NCI-H1930 (cell line): ENCODE measurements at places on chromosomes 6 and 20.

DNA sequence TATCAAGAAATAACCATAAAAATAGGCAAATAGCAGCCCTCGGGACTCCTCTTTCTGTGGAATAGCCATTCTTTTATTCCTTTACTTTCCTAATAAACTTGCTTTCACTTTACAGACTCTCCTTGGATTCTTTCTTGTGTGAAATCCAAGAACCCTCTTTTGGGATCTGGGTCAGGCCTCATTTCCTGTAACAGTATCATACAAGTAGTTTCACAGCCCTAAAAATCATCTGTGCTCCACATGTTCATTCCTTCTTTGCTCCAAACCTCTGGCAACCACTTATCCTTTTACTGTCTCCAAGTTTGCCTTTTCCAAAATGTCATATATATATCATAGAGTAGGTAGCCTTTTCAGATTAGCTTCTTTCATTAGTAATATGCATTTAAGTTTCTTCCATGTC, 13.5 kb upstream of the NT5E start:
- DNase-seq = no peak

DNA sequence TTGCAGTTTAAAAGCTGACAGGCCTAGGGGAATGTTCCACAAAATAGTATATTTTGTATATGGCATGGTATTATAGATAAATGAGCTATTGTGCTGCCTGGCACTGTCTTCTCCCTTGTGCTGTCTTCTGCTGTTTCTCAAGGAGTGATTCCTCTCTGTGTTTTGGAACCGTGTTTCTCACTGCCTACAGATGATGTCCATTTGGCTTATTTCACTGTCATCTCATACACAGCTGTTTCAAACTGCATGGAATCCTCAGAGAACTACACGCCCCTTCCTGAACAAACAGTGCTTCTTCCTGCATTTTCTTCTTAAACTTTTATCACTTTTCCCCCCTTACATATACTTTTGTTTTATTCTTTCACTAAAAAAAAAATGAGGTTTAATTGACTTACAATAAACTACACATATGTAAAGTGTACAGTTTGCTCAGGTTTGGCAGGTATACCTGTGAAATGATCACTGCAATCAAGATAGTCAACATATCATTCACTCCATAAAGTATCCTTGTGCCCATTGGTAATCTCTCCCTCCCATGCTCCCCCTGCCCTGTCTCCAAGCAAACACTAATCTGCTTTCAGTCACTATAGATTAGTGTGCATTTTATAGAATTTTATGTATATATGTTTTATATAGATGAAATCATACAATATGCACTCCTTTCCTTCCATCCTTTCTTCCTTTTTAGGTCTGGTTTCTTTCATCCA, 43.0 kb downstream of the CBFA2T2 start:
- DNase-seq = no peak

DNA sequence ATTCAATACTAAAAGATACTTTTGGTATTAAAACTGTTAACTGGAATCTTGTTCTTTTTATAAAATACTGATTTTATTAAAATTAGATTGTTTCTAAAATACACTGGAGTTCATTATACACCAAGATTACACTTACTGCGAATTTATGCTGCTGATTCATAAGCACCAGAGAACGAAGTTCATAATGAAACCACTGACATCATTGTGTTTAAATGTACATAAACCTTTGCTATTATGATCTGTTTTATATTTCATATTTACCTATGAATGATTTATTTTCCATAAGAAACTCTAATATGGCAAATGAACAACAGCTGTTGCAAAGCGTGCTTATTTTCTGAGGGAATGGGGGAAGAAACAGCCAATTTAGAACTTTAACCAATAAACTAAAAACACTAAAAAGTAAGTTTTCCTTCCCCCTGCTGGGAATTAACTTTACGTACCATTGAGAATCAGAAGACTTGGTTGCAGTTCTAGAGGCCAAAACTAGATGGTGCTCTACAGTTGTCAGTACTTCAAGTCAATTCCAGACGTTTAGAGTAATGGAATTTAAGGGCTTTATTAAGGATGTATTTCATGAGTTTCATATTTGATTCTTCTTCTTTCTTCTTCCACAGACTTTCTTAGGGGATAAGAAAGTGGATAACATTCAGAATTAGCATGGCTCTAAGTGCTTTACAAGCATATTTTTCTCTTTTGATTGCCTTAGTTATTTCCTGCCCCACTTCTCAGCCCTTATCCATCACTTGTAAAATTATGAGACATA, 30.8 kb upstream of the COL19A1 start:
- peak; percentile 19 for DNase-seq

DNA sequence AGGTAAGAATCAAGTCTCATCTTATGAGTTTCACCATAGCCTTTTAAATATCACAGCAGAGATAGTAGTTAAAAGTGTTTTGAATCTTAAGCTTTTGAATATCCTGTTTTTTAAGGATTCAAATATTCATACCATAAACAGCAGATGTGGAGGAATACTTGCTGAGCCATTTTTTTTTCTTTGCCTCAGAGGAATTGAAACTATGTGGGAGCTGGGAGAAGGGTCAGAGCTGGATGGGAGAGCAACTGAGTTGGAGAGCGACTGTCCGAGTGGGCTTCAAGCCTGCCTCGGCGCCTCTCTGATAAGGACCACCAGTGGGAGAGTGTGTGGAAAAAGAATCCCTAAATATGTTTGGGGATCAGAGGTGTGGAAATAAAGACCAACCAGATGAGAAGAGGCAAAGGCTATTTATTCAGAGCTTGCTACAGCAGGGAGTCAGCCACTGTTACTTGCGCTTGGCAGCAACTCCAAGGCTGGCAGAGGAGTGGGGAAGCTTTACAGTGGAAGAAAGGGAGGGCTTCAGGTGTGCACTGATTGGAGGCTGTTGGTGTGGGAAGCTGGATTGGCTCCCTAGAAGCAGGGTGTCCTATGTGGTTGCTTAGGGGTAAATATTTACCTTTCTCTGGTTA, 34.3 kb upstream of the MCUR1 start:
- no peak for DNase-seq

DNA sequence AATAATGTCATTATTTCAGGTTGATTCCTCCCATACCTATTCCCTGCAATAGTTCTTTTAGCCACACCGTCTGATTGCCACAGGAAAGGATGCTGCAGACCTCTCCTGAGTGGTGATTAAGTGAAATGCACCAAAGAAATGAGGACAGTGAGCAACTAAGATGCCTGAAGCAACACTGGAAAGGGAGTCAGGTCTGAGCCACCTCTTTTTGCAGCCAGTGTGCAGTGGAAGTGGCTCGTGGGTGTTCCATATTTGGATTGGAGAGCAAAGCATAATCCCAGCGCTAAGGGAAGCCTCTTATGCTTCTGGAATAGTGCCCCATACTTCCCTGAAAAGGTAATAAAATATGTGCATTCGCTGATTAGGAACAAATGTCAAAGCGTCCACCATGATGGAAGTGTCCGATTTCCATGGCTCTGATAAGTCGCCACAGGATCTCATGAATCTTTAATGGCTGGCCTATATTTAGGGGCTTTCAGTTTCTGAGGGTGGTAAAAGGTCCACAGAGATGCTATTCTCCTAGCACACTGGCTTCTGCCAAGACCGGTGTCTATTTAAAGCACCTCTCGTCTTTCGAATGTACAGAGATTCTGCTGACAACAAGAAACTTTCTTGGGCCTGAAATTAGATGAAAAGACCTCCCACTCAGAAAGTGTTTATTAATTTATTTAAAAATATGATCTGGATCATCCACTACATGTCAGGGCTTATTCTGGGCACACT, 253.9 kb downstream of the SLC24A3 start:
- no peak for DNase-seq

DNA sequence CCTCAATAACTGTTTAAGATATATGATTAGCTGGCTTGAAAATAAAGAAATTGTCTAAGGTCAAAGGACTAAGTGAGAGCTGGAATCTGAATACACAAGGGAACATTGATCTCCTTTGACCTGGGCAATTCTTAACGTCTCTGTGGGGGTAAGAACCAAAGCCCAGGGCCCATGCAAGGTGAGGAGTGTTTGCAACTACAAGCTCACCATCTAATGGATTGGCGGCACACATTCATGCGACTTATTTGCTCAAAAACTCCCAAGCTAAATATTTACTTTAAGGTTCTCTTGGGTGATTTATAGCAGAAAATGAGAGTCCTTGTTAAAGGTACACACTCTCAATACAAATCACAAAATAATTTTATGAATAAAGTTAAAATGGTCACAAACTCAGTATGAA, 392.0 kb upstream of the FLRT3 start:
- DNase-seq = no peak

- no peak for DNase-seq
Measured at GRCh38 chr6:80438772-80439171, 332.3 kb downstream of the BCKDHB start.

DNA sequence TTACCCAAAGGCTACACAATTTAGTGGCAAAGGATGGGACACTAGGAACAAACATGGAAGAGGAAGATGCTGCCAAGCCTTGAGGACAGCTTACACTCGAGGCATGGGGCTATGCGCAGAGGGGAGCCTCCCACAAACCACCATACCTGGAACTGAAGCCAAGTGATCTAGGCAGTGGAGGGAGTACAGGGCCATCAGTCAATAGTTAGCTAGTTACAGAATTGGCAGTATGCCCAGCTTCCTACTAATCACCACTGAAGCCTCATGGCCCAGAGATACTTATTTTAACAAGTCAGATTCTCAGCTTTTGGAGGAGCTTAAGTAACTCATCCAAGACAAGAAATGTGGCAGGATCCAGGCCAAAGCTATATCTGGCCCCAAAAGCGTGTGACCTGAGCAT, 226.6 kb upstream of the MOCS1 start:
- DNase-seq = no peak

GRCh38 chr20:40489886-40490285, 199.2 kb downstream of the MAFB start:
- DNase-seq = no peak

DNA sequence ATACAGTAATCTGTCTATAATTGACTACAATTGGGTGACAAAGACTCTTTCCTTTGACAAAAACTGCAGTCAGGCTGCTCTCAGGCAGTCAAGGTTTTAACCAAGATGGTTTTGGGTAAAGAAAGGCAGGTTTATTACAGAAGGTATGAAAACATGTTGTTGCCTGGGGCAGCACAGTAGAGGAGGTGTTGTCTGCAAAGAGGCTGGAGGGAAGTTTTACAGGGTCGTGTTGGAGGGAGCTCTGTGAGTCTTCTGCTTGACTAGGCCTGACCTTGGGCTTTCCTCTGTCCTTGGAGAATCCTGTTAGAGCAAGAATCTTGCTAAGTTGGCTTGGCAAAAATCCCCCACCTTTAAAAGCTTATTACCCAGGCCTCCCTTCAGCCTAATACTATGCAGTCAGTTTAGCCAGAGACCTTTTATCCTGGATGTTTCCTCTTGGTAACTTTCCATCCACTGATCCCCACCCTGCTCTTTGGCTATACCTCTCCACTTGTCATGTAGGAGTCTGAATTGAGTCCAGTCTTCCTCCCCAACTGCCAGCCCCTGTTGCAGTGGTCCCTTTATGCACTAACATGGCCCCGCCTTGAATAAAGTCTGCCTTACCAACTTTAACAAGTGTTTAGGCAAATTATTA, 143.0 kb upstream of the SLC22A16 start:
- no peak for DNase-seq

DNA sequence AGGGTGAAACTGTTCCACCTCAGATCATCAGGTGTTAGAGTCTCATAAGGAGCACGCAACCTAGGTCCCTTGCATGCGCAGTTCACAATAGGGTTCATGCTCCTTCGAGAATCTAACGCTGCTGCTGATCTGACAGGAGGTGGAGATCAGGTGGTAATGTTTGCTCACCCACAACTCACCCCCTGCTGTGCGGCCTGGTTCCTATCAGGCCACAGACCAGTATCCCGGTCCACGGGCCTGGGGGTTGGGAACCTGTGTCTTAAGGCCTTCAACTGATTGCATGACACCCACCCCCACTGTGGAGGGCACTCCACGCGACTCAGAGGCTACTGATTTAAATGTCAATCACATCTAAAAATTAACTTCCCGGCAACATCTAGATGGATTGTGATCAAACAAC, 411.2 kb upstream of the SULF2 start:
- no peak for DNase-seq
